ENCODE measurements at places on chromosomes 6 and 20.
A peak's percentile ranks its signal among the peaks of the same experiment; 100 is the strongest.

GRCh38 chr6:149891259-149891658 lies 6.7 kb downstream of the RAET1E start:
- DNase-seq: no peak

DNA sequence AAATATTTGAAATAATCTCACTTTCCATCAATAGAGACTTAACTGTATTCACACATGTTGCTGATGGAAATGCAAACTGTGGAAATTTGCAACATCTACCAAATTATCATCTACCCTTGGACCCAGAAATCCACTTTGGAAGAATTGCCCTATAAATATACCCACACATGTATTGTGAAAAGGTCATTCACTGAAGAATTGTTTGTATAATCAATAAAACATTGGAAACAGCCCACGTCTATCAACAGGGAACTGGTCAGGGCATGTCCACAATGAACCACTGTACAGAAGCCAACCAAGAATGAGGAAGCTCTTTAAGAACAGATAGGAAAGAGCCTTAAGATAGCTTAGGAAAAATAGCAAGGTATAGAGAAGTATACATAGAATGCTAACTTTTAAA lies 36.2 kb downstream of the PXDC1 start:
- no peak for DNase-seq

DNA sequence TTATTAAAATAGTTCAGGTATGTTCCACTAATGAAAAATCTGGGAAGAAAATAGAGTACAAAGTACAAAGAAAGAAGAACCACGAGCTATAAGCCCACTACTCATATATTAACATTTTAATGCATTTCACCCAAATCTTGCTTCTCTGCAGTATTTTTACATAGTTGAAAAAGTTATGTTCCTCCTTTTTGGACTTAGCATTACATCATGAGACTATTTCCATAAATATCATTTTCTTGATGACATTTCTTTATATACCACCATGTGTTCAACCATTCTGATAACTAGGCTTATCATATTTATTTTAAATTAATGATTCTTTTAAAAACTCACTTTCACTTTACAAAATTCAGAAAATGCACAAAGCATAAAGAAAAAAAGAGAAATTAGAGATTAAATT lies 3.0 kb downstream of the IPCEF1 start:
- no peak for DNase-seq

DNA sequence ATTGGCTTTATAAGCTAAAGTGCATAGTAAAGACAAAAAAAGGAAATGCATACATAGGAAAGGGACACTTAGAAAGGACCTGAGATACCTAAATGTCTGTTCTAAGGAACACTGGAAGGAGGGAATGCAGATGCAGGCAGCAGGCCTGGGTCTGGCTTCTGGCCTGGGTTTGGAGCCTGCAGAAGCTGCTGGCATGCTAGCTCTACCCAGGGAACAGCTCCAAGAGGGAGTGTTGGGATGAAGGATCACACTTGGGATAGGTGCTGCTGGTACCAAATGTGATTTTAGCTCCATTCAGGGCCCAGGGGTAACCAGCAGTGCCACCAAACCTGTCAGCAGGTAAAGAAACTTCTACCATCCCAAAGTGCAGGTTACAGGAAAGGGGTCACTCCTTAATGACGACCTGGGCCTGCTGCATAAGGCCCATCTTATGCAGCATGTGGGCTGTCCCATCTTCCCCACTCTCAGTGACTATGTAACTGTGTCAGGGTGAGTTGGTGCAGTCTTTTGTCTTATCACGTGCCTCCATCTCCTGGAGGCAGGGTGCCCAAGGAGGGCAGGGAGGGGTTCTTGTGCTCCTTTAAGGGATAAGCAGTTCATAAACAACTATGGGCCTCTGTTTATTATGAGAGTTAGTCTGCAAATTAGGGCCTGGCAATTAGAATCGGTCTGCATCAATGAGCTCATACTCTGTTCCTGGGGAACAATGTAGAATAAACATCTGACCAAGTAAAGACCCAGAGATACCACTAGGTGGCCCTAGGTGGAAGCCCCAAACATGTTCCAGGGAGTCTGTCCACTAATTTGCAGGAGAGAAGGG lies 26.9 kb downstream of the DDX27 start:
- DNase-seq: no peak

DNA sequence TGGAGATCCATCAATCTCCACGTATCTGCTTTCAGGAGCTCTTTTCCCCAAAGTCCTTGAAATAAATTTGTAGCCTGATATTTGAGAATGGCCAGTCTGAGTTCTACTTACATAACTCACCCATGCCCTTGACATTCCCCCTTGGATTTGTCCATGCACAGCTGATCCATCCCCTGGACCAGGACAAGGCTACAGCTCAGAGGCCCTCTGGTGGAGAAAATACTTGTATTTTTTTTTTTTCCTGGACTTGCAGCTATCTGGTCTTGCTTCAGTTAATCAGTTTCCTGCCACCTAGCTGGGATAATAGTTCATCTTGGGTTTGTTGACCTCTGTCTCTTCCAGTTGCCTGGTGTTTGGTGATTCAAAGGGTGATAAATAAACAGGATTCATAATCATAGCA lies 467.6 kb downstream of the DHX35 start:
- peak; percentile 54 for DNase-seq

DNA sequence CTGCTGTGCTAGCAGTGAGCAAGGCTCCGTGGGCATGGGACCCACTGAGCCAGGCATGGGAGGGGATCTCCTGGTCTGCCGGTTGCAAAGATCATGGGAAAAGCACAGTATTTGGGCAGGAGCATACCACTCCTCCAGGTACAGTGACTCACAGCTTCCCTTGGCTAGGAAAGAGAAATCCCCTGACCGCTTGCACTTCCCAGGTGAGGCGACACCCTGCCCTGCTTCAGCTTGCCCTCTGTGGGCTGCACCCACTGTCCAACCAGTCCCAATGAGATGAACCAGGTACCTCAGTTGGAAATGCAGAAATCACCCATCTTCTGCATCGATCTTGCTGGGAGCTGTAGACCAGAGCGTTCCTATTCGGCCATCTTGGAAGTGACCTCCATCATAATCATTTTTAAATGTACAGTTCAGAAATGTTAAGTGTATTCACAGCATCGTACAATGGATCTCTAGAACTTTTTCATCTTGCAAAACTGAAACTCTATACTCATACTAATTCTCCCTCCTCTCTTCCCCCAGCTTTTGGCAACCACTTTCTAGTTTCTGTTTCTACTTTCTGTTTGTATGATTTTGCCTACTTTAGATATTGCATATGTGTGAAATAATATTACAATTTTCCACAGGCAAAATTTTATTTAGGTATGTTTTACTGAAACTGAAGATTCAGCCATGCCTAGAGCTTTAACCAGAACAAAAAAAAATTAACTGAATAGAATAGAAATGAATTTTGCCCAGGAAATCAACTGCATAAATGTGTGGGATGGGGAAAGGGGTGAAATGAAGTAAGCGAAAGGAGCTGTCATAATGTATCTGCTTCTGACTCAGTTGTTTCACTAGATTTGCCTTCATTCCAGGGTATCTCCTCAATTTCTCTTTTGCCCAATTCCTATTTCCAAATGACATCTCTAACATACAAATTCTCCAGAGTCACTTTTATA lies 100.0 kb downstream of the RWDD2A start:
- no peak for DNase-seq

DNA sequence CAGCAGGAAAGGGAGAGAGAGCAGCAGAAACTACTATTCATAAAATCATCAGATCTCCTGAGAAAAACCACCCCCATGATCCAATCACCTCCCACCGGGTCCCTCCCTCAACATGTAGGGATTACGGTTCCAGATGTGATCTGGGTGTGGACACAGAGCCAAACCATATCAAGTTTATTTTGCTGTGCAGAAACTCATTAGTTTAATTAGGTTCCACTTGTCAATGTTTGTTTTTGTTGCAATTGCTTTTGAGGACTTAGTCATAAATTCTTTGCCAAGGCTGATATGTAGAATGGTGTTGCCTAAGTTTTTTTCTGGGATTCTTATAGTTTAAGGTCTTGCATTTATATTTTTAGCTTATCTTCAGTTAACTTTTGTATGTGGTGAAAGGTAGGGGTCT lies 422.0 kb upstream of the HS3ST5 start:
- no peak for DNase-seq

- DNase-seq: no peak
Measured at GRCh38 chr6:30685157-30686008, 1.1 kb downstream of the PPP1R18 start.

DNA sequence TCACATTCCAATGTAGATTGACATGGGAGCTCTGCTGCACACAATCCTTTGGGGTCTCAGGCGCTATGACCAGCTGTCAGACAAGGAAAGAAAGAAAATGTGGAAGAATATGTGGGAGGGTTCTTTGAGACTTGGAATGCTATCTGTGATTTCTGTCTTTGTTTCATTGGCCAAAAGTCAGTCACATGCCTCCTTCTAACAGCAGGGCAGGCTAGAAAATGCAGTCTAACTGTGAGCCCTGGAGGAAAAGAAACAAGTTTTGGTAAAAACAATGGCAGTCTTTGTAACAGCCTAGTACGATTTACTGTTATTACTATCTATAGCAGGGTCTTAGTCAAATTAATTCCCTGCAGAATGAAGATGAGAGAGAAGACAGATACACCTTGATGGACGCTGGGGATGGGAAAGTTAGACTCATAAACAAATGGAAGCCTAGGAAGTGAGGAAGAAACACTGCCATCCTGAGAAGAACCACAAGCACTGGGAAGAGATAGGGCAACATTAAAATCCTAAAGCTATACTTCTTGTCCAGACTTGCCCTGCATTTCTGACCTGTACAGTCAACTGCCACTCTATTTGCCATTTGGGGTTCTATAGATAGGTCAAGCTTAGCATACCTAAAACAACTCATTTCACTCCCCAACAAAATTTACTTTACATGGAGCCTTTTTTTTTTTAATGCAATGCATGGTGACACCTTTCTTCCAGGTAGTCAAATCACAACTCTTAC lies 833.0 kb downstream of the KIF16B start:
- DNase-seq: no peak

DNA sequence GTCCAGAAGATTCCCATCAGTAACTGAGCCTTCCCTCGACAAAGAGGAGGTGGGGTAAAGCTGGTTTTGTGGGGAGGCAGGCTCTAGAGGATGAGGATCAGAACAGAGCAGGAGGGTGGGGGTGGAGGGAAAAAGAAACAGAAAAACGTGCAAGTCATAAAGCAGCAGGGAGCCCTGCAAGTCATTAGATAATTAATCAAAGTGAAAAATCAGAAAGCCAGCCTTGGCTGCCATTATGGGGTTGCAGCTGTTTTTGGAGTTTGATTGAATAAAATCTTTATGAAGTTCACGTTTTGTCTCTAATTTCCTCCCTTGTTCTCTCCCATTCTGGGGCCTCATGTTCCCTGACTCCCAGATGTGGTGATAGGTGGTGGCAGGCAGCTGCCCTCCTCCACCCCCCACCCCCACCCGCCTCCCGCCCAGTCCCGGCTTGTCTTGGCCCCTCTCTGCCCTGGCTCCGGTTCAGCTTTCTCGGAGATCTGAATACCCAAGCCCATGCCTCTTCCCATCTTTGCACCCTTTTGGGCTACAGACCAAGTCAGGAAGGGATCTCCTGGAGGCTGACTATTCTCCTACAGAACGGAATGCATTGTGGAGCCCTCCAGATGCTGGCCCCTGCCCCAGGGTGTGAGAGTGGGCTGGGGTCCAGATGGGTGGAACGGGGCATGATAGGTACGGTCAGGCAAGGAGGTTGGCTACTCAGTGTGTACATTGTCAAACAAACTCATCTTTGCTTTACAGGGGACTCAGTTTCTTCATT lies 141.8 kb downstream of the CDC5L start:
- DNase-seq: no peak

GRCh38 chr6:24910961-24911725 lies 24.6 kb downstream of the RIPOR2 start:
- DNase-seq: peak; percentile 47

DNA sequence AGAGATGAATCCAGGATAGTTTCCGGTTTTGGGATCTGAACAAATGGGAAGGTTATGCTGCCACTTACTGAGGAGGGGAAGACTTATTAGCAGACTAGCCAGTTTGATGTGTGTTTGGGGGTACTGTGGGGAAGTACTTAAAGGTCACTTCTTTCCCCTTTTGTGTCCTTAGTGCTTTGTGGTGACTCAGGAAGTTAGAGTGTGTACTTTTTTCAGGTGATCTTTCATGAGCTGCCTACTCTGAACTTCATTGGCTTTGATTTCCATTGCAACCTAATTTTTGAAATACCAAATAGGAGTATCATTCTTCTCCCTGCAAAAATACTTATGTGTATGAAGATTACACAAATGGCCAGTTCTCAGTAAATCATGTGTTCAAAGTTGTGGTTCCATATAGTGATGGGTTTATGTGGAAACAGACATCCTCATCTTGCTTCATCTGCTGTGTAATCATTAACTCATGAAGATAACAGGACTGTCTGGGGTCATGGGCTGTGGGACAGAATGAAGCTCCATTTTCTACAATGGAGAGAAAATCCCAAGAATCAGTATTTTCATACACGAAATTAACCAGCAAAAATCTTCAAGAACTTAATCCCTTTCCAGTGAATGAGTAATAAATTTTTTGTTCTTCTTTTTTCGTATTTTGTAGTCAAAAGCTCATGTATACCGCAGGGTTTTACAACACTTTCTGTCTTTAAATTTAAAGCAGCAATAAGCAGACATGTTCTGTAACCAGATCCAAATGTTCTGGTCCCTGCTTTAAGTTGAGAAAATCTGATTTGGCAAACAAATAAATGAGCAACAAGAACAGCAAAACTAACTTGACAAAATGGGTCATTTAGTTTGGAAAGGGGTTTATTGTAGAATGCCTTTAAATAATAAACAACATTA lies 272.2 kb upstream of the FLRT3 start:
- peak; percentile 58 for DNase-seq

GRCh38 chr6:28742668-28743270 lies 181.0 kb downstream of the TRIM27 start:
- DNase-seq: peak; percentile 20

DNA sequence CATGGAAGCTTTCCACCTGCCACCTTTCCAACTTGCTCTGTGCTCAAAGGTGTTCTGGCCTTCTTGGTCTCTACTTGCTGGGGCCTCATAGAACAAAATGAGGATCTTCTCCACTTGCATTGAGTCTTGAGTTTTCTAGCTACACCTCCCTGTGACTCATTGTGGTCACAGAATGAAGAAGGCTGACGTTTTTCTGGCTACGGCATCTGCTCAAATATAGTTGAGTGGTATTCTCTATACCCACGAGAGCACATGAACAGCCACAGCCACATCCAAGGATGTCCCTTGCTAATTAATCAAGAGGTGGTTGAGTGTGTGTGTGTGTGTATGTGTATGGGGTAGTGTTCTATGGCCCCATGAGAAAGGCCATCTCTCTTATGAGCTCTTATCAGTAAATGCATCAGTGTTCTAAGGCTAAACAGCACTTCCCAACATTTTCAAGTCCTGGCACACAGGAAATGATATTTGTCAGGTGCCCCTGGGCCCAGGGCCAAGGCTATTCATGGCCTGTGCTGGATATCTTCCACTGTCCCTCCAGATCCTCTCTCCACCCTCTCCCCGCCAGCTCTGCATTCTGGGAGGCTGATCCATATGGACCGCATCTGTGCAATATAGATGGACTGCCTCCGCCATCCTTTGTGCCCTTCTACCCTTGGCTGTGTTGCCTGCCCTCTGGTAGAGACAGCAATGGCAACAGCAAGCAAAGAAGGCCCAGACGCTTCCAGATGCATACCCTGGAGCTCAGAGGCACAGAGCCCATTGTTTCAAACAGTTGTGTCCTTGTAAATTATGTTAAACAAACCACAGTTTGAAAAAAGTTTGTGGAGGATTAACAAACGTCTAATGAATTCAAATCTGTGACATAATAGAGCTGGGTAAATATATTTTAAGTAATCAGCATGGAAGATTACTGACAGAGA lies 150.2 kb downstream of the LRFN2 start:
- no peak for DNase-seq

All from Caco-2 (cell line).